ENCODE measurements at places on chromosomes 6 and 20.

GRCh38 chr6:130425537-130425936 lies 59.7 kb downstream of the TMEM200A start:
- no peak for DNase-seq

- DNase-seq, result no peak
Measured at GRCh38 chr20:53884859-53885541, 185.4 kb downstream of the BCAS1 start.

DNA sequence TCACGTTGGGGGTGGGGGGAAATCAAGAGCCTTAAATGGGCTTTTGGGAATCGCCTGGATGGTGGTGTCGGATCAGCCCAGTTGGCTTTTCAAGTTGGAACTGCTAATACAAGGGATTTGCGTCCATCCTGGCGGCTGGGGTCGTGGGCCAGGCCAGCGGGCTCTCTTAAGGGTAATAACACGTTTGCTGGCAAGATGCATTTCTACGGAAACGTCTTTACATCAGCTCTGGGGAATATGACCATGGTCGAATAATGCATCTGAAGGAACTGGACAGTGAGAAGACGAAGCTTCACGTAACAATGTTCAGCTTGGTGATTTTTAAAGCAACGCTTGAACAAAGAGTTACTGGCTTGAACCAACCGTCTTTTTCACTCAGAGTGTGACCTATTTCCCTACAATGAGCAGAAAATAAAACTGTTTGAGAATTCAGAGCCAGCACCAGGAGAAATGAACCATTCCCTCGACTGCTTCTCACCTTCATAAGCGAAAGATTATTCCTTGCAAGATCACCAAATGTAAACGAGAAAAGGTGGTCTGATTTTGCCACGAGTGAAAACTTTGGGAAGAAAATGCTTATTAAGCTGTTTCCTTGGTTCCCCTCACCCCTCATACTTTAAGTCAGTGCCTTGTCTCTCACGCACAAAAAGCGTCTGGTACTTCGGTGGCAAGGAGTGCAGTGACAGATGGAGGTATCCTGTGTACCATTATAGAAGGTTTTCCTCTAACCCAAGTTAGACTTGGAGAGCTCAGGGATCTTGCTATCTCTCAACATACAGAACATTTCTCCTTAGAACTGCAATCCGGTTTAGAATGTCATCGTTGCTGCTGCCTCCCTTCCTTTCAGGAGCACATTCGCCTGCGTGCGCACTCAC lies 1.4 kb upstream of the MARCKS start:
- DNase-seq, result no peak

- DNase-seq, result no peak
Measured at GRCh38 chr6:148272597-148272996, 70.0 kb upstream of the SASH1 start.

GRCh38 chr6:140459209-140459608 lies 1084.8 kb upstream of the CITED2 start:
- DNase-seq, result no peak

DNA sequence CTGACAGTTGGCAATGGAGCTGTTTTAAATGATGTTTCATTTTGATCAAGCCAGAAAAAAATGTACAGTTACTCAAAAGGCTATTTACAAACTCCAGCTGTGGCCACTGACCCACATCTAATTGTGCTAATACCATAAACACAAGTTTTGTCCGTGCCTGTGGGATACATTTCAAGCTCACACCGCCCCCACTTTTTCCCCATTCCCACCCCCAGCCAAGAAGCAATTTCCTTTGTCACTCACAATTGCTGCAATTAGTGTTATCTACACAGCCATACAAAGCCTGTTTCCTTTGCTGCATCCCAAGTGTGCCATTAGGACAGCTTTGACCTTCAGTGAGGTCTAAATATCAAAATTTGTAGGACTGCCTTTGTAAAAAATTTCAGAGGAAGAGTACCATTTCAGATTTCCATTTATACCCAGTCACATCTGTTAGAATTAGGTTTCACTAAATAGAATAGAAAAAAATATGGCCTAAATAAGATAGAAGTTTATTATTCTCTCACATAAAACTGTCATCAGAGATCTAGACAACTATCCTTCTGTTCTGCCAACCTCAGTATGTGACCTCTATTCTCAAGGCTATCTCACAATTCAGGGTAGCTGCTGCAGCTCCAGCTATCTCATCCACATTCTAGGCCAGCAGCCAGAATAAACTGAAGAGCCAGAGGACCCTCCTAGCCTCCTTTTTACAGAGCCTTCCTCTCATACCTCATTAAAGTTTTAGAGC lies 202.6 kb downstream of the NFATC2 start:
- DNase-seq, result no peak

- no peak for DNase-seq
Measured at GRCh38 chr20:7843613-7844012, 96.6 kb downstream of the HAO1 start.

- no peak for DNase-seq
Measured at GRCh38 chr6:158900663-158901312, 81.6 kb upstream of the EZR start.

DNA sequence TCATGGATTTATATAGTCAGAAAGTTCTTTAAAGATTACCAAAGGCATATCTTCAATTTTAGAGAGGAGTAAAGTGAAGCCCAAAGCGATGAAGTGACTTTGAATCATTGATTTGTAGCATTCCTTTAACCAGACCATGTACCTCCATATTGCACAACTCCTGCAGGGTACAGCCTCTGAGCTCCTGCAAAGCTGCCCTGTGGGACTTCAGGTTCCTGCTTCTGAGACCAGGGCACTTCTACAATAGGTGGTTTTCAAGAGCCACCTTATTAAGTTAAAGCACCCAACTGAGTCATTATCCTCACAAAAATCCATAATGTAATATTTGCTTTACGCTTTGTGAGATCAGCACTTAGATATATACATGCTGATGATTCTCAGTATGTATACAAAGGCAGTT lies 270.7 kb upstream of the RGS17 start:
- no peak for DNase-seq
